ENCODE measurements at places on chromosomes 16 and 17. TPM values are rescaled to one million over a fixed set of nuclear protein-coding genes. Genes with fewer than 3 reads are reported as not detected.
A peak's percentile ranks its signal among the peaks of the same experiment; 100 is the strongest.

AXIN2 gene
- total RNA-seq: 26.5 TPM

C16orf89 gene
- total RNA-seq: not detected

KRTAP16-1 gene
- total RNA-seq: not detected

DNA sequence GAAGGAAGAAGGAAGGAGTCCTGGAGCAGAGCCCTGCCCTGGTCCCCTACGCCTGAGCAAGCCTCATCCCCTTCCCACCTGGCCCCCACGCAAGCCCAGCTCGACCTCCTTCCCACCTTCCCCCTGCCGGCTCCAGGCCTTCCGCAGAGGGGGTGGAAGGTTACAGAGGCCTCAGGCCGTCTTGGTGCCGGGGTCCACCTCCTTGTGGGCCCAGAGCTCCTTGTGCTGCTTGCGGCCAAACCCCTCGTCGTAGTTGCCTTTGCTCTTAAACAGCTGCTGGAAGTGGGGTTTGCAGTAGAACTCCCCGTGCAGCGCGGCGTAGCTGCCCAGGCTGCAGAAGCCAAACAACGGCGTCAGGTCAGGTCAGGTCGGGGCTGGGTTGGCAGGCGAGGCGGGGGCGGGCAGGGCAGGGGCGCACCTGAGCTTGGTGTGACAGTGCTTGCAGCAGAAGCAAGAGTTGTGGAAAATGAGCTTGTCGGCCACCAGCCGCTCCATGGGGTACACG, 1.5 kb downstream of the LIMD2 start:
- DNase-seq: no peak

CHST5 gene
- 0.64 TPM for total RNA-seq

- DNase-seq: peak; percentile 16
These were observed 5.9 kb downstream of the TSPOAP1 start for GRCh38 chr17:58322581-58323185.

- DNase-seq: no peak
These were observed 432.5 kb downstream of the HS3ST3B1 start for GRCh38 chr17:14733376-14733775.

TBC1D3G gene
- total RNA-seq: not detected

CACNA1H gene
- 161 TPM for total RNA-seq

KRT39 gene
- not detected for total RNA-seq

- no peak for DNase-seq
These were observed 16.9 kb upstream of the SP2 start for GRCh38 chr17:47879028-47879585.

- DNase-seq: peak; percentile 32
These were observed 258.6 kb downstream of the SNX29 start for GRCh38 chr16:12235110-12235509.

- peak; percentile 86 for DNase-seq
These were observed 2.3 kb downstream of the BAHCC1 start for GRCh38 chr17:81397314-81398175.

- DNase-seq: no peak
These were observed 45.9 kb downstream of the MAP1LC3B start for GRCh38 chr16:87437911-87438610.

Data from glutamatergic neuron (in vitro differentiated cells).